ENCODE measurements at places on chromosomes 11 and 22. TPM values are rescaled to one million over a fixed set of nuclear protein-coding genes. Genes with fewer than 3 reads are reported as not detected.

TSPAN18 gene
- 7.4 TPM for total RNA-seq

F2 gene
- 60.0 TPM for total RNA-seq

RASL10A gene
- 1.1 TPM for total RNA-seq

LGALS1 gene
- 4.8 TPM for total RNA-seq

TEX12 gene
- not detected for total RNA-seq

MOGAT2 gene
- 0.39 TPM for total RNA-seq

KRTAP5-10 gene
- total RNA-seq = not detected

KCNK7 gene
- total RNA-seq = 0.49 TPM

OR5A1 gene
- not detected for total RNA-seq

KCNK4 gene
- not detected for total RNA-seq

LRP4 gene
- 11.1 TPM for total RNA-seq

- no peak for DNase-seq
Observed at GRCh38 chr11:12944889-12945288, 64.2 kb upstream of the RASSF10 start.

DNA sequence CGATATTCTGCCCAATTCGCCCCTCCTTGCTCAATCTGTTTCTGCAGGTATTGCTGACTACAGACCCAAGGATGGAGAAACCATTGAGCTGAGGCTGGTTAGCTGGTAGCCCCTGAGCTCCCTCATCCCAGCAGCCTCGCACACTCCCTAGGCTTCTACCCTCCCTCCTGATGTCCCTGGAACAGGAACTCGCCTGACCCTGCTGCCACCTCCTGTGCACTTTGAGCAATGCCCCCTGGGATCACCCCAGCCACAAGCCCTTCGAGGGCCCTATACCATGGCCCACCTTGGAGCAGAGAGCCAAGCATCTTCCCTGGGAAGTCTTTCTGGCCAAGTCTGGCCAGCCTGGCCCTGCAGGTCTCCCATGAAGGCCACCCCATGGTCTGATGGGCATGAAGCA, 9.2 kb upstream of the SLC35E4 start:
- no peak for DNase-seq

DNA sequence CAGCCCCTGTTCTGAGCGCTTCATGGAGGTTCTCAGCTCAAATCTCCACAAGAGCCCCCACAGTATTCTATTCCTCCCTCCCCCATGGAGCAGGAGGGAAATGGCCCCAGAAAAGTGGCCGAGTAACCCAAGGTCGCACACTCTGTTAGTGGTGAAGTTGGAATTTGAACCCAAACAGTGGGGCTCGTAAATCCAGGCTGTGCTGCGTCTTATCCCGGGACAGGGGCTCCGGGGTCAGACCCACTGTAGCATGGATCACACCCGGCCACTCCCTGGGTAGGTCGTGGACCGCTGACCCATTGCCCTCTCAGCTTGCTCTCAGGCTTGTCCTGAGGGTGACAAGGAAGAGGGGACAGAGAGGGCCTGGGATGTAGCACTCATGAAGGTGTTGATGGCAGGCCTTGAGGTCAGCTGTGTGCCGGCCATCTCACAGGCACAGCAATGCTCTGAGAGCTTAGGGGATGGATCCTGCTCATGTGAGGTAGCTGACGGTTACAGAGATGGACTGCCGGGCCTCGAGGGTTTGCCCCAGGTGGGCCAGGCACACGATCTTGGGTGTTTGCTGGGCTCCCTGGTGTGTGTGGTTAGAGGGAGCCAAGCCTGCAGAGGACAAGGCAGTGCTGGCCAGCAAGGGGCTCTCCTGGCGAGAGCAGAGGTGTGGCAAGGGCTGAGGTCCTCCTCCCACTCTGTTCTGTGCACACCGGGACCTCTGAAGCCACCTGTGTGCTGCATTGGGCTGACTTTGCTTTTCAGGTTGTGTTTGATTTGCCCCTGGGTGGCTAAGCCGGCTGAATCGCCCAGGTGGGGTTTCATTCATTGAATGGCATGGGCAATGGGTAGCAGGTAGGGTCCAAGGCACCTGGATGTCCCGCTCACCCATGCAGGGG, 2.3 kb upstream of the FGF19 start:
- DNase-seq = peak; percentile 75

GRCh38 chr22:31461699-31462098, 27.9 kb downstream of the EIF4ENIF1 start:
- no peak for DNase-seq

DNA sequence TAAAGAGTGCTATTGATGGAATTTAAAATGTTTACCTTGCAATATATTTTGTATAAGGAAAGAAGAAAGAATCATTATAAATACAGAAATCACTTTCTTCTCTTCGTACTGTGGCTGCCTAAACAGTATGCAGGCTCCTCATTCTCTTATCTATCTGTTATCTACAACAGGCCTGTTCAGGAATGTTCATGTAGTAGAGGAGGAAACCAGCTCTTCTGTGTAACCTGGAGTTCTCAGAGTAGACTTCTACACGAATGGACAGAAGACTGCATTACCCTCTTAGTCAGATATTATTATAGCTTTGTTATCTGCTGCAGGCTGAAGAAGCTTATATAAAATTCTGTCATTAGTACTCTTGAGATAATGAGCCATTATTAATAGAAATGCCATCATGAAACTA, 1225.9 kb upstream of the CNTN5 start:
- DNase-seq = no peak

GRCh38 chr22:46122511-46122971, 27.8 kb upstream of the PPARA start:
- DNase-seq = peak; percentile 75

DNA sequence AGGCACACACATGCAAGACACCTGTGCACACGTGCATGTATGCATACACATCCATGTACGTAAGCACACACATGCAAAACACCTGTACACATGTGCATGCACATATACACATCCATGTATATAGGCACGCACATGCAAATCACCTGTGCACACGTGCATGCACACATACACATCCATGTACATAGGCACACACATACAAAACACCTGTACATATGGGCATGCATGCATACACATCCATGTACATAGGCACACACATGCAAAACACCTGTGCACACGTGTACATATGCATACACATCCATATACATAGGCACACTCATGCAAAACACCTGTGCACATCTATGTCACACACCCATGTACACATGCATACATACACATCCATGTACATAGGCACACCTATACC, 458.3 kb downstream of the TBC1D22A start:
- no peak for DNase-seq

DNA sequence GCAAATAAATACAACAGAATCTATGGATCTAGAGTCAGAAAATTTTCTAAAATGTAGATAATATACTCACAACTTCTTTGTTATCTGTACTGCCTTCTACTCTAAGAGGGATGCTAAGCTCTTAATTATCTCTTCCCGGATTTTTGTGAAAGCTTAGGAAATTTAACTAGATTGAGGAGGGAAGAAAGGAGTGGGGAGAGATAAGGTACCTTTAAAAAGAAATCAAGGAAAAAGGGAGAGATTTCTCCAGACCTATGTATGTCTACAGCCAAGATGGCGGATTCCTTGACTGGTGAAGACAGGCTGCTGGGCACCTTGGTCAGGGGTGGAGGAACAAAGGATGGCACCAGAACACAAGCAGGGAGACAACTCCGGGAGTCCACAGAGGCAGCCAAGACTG, 23.0 kb downstream of the ZNF280B start:
- DNase-seq = no peak

- DNase-seq = peak; percentile 28
Observed at GRCh38 chr11:68976563-68976962, 4.2 kb downstream of the MRGPRD start.

DNA sequence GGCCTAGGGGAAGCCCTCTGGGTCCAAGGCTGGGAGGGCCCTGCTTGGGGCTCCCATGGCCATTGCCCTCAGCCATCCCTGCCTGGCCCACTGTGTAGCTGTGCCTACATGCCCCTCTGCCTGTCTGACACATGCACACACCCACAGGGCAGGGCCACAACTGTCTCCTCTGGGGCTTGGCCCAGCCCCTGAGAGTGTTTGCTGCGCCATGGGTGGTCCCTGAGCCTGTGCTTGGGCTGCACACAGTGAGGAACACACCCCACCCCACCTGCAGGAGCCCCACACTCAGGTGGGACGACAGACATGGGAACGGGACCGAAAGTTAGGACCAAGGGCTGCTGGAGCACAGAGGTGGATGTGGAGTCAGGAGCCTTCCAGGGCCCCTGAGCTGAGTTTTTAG, 489.5 kb downstream of the TBC1D22A start:
- no peak for DNase-seq

GRCh38 chr11:83464160-83464944, 178.2 kb upstream of the CCDC90B start:
- DNase-seq = no peak

DNA sequence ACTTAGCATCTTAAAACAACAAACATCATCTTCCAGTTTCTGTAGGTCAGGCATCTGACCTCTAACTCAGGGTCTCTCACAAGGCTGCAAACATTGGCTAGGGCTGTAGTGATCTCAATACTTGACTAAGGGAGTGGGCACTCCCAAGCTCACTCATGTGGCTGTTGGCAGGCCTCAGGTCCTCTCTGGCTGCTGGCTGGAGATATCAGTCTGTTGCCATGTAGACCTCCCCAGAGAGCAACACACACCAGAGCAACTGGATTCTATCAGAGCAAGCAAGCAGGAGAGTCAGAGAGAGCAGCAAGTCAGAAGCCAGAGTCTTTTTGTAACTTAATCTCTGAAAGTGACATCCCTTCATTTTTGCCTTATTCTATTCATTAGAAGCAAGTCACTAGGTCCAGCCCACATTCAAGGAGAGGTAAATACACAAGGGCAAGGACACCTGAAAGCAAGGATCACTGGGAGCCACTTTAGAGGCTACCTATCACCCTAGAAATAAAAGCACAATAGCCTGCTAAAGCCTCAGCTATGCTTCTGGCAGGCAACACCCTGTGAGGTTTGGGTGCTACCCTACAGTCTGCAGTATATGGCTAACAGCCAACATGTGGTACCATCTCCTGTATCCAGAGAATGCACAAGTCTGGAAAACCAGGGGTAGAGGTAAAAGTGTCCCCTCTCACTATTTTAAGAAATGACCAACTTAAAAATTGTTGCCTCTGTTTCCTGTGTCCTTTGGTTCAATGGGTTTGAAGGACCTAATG, 33.5 kb upstream of the CD44 start:
- no peak for DNase-seq

DNA sequence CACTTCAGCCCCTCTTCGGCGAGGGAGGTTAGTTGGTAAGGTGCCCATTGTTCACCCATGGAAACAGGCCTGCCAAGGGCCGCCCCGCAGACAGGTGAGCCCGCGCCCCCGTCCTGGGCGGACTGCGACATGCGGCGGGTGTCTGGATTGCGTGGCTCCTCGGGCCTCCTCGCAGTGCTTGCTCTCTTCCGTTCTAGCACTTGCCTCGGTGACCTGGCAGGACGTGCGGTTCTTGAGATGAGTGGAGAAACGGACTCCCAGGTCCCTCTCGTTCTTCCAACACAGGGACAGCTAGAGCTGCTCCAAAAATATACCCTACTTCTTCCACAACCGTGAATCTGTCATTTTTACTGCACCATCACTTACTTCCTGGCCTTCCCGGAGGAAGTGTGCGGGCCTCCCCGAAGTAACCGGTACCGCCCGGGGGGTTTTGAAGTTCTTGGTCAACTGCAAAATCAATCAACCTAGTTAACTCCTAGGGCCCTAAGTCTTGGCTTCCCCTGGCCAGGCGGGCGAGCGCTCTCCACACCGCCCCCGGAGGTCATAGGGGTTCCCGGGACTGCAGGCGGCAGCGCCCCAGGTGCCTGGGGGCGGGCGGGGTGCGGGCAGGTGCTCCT, 745 bp upstream of the ZBTB44 start:
- no peak for DNase-seq

DNA sequence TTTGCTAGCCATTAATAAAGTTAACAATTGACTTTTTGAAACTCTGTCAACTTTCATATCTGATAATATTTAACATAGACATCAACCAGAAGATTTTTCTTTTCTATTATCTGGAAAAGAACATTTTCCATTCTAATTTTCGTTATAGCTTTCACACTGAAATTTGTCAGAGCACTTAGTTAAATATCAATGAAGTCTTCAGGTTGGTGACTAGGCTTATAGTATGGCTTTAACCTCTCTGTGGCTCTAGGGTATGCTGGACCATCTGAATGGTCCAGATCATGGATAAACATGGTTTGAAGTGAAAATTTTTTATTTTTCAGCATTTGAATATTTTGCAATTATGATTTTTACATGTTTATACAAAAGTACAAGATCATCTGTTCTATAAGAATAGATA, 548.1 kb downstream of the CNTN5 start:
- DNase-seq = no peak

- DNase-seq = no peak
Observed at GRCh38 chr11:93251922-93252321, 54.1 kb upstream of the SLC36A4 start.

DNA sequence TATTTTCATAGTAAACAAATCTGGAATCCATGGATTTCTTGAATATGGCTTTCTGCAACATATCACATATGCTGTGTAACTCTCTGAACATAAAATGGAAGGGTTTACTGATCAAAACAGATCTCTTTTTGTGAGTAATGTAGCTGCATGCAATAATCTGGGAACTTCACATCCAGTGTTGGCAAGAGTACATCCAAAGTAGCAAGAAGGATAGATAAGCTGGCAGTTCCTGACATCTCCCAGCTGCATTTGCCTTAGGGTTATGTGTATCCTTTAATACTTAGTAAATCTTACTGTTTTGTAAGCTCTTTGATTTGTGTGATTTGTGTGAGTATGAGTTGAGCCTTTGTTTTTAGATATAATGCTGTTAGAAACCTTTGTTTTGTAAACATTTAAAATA, 280.4 kb upstream of the CNTN5 start:
- DNase-seq = no peak

DNA sequence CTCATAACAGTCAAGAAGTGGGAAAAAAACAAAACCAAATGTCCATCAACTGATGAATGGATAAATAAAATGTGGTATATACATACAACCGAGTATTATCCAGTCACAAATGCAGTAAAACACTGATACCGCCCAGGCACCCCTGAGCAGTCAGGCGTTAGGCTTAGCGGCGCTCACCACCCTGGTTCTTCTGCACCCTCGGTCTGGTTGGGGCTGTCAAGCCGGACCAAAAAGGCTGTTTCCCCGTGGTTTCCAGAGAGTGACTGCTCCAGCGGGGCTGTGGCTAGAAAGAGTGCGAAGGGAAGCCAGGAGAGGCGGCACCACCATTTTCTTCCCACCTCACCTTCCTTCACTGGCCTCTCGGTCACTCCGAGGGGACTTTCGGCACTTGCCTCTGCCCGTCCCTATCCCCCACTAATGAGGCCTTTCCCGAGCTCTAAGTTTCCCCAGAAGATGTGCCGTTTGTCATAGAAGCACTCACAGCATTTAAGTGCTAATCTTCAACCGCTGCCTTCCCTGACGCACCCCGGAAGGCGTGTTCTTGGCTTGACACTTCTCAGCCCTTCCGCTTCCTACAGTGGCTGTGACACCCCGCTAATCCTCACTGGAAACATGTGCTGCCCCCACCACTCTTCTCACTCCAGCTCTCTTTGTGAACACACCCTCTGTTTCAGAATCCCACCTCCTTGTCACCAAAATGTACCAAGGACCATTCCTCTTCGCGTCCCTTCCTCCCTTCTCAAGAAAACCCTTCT, 42.4 kb downstream of the FCHSD2 start:
- no peak for DNase-seq

DNA sequence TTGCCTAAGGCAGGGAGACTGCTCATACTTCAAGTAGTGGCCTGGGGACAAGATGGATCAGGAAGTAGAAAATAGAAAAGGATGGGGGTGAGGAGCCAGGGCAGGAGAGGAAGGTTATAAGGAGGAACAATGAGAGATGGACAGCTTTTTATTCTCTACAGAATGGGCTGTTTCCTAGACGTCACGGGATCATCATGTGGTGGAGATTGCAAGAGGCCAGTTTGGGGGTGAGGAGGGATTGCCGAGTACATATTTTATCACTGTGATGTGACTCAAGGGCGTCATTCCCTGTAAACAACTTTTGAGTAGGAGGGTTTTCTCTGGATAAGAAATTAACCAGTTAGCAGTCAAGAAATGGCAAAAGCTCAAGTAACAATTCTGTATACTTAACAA, 406.3 kb downstream of the ETS1 start:
- DNase-seq = no peak

All from Caco-2 (cell line).